CD8-positive, alpha-beta T cell (primary cell): ENCODE measurements at places on chromosomes 1 and 21.

GRCh38 chr1:50917138-50918137 lies 42.6 kb downstream of the FAF1 start:
- no peak for DNase-seq

DNA sequence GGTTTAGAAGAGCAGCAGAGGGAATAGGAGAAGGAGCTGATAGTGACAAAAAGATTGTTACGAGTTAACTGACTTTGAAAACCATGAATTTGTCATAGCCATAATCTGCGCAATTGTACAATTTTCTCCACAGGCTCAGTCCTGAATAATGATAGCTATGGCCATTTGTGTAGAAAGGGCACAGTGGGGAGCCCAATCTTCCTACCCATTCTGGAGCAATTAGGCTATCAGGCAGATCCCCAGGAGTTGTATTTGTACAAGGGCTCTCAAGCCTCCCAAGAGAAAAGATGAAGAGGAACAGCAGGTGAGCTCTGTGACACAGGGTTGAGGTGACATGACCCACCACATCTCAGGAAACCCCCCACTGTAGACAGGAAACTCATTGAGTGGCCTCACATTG lies 42.1 kb upstream of the SAMD13 start:
- DNase-seq, result no peak

- no peak for DNase-seq
Measured at GRCh38 chr1:170970256-170970655, 34.9 kb downstream of the MROH9 start.

DNA sequence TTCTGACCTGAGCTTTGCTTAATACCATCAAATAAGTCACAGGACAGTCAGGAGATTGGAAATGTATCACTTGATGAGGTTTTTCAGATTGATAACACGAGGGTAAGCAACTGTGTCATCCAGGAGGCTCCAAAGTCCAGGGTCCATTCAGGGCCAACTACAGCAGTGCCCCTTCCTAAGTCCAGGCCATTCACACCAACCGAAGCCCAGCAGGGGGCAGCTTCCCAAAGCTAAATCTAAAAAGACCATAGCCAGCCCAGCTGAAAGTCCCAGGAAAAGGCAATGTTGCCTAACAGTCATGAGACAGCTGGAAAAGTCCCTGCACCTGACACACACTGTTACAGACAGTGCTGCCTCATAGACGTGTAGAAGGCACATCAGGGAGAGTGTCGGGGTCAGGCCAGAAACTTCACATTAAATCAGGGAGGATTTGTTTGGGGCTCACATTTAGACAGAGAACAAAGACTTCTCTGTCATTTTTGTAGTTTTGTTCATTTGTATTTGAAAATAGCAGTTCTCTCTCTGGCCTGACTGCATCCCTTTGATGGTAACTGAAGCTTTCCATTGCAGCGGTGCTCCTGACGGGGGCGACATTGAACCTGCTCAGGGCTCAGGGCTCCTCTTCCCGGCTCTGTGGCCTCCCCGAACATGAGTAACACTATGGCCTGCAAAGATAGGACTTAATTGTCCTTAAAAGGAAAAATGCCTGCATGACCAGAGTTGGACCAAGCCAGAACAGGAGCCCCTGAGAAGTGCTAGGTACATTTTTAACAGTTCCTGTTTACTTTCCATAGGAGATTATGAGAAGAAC lies 200.4 kb downstream of the NRIP1 start:
- DNase-seq, result no peak

- DNase-seq, result peak; percentile 94
Measured at GRCh38 chr1:1063945-1064831, 9.9 kb downstream of the RNF223 start.

GRCh38 chr1:204102739-204103430 lies 30.0 kb downstream of the SOX13 start:
- DNase-seq, result no peak

DNA sequence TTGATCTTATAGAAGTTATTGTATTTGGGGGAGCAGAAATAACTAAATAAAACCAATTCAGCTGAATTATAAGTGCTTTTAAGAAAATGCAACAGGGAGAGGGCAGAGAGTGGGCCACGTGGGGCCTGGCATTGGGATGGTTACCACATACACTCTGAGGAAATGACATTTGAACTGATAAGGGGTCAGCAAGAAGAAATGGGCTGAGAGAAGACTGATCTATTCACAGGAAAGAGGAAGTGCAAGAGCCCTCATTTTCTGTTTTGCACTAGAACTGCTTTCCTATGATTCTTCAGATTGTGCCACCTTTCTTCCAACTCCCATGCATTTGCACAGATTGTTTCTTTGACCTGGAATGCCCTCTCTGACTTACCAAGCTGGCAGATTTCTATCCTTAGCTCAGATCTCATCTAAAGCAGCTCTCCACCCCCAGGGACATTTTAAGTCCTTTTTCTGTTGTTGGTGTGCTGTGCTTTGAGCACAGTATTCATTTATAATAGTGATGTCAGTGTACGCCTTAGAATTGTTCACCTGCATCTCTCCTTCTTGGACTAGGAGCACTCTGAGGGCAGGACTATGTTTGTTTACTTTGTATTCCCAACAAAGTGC lies 115.9 kb downstream of the FGGY start:
- no peak for DNase-seq

DNA sequence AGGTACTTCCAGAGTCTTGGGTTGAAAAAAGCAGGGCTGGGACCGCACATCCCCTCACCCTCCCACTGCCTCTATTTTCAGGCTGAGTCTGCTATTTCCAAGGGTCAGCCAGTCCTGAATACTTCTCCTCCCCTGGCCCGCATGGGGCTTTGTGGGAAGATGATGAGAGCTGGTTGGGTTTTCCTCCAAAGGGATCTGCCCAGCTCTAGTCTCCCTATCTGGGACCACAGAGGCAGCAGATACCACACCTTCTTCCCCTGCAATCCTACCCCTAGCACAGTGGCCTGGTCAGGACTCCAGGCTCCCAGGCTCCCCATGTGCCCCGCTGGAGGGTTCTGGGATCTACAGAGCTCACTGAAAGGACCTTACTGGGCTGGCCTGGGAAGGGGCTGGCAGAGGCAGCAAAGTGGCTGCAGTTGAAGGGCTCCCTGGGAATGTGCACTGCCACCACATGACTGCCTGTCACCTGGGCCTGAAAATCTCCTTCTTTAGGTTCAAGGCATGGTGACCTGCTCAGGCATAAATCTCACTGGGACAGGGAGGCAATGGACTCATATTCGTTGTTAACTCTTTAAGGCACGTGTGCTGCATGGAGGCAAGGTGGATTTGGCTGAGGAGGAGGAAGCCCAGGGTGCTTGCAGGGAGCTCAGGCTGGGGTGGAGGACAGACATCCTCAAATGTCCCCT lies 13.1 kb downstream of the CACNA1S start:
- DNase-seq, result no peak

- DNase-seq, result no peak
Measured at GRCh38 chr1:61237659-61238358, 155.4 kb downstream of the NFIA start.

- DNase-seq, result no peak
Measured at GRCh38 chr1:113784104-113784779, 25.0 kb upstream of the PHTF1 start.

DNA sequence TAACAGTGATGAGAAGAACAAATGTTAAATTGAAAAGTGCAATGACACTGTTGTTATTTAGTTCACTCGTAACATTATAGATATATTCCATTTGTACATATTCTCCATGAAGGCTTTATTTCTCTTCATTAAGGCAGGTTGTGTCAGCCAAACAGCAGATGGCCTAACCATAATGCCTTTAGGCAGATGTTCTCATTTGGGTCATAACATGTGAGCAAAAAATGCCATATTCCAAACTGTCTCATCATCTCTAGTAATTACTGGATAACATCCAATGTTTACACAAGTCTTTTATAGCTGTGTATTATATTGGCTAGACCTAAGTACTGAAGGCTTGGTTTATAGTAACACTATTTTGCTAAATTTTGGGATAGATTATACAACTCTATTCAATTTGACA lies 87.2 kb upstream of the CHODL start:
- DNase-seq, result no peak

DNA sequence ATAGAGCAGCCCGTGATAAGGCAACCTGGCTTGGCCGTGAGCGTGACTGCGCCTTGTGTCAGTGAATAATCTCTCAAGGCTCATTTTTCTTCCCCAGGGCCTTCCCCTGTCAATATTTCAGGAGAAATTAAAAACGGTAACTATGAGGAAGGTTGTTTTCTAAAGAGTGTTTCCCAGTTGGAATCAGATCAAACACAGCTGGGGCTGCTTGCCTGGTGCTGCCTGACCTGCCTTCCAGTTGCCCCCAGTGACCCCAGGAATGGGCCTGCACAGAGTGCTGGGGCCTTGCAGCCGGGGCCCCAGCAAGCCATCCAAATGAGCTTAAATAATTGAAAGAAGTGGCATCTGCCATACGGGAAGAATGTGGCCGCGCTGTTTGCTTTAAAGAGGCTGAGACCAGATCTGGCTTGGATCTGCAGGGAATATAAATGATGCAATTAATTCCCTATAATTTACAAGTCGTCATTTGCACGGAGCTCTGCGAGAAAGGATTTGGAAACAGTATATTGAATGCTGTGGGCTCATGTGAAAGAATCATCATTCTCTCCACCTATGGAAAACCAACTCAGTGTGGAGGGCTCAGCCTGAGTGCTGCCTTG lies 203.9 kb downstream of the C1orf94 start:
- DNase-seq, result no peak

DNA sequence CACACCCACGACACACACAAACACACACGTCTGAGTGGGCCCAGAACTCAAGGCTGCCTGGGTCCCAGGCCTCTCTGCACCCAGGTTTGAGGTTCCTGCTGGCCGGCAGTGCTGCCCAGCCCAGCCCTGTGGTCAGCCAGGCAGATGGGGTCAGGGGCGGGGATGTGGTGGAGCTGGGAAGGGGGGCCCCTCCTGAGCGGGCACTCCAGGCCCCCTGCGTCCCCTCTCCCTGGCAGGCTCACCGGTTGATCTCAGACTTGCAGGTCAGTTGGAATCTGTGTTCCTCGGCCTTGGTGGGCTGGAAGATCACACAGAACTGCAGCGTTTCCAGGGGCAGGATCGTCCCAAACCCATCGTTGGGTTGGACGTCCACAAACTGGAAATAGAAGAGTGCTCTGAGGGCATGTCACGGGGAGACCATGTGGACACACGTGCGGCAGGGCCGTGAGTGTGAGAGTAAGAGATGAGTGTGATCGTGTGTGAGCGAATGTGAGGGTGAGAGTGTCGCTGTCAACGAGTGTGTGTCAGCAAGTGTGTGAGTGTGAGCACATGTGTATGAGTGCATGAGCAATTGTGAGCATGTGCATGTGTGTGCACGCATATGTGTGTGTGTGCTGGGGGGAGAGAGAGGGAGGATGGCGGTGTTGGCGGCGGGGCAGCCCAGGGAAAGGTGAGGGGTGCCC lies 19.7 kb upstream of the TMEM52 start:
- no peak for DNase-seq

GRCh38 chr1:7783178-7783711 lies 846 bp upstream of the PER3 start:
- no peak for DNase-seq

GRCh38 chr1:58460469-58460868 lies 86.1 kb downstream of the OMA1 start:
- no peak for DNase-seq
